ENCODE measurements at places on chromosomes 2 and 18.

DNA sequence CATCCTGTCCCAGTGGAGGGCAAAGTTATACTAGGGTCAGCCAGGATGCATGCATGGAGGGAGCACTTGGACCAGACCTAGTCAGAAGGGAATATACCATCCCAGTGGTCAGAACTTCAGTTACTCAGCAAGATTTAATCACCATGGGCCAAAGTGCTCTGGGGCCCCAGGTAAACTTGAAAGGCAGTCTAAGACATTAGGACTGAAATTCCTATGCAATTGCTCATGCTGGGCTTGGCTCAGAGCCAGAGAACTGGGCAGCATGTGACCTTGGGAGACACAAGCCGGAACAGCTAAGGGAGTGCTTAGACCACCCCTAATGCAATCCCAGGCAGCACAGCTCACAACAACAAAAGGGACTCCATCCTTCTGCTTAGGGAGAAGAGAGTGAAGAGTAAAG, 401.3 kb downstream of the KCNJ3 start:
- DNase-seq, result no peak

DNA sequence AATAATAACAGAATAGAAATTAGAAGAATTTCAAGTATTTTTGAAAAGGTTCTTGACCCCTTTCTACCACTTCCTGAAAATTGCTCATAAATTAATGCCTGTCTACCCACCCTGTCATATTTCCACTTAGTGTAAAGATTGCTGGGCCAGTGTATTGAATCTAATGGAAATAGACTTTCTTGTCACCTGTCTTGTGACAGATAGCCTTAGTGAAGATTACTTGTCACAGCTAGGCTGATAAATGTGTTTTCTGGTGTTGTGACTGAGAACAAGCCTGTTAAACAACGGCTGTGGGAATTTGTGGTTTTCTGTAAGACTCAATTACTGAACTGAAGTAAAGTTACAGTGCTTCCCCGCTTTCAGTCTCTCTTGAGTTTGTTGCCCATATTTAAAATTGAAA, 37.0 kb downstream of the PIK3C3 start:
- DNase-seq, result no peak

DNA sequence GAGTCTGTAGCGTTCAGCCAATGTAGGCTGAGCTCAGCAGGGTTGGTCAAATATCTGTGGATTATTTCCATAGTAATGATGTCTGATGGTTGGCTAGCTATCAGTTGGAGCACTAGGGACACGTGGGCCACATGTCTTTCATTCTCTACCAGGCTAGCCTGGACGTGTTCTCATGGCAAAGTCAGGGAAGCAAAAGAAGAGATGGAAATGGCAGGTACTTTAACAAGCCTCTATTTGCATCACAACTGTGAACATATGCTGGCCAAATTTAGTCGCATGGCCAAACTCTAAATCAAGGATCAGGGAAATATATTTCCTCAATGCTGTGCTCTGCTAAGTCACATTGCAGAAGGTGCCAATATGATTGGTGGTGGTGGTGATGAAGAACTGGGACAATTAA, 371.6 kb upstream of the CHST9 start:
- no peak for DNase-seq

GRCh38 chr2:55399815-55400214, 19.8 kb downstream of the CCDC88A start:
- no peak for DNase-seq

GRCh38 chr2:181586569-181587081, 70.3 kb downstream of the CERKL start:
- DNase-seq, result no peak

- no peak for DNase-seq
These were observed 77.3 kb upstream of the MMADHC start for GRCh38 chr2:149664896-149665295.

GRCh38 chr2:208686665-208687064, 280.1 kb downstream of the PTH2R start:
- DNase-seq, result no peak

GRCh38 chr18:24488824-24489493, 28.5 kb downstream of the HRH4 start:
- no peak for DNase-seq

DNA sequence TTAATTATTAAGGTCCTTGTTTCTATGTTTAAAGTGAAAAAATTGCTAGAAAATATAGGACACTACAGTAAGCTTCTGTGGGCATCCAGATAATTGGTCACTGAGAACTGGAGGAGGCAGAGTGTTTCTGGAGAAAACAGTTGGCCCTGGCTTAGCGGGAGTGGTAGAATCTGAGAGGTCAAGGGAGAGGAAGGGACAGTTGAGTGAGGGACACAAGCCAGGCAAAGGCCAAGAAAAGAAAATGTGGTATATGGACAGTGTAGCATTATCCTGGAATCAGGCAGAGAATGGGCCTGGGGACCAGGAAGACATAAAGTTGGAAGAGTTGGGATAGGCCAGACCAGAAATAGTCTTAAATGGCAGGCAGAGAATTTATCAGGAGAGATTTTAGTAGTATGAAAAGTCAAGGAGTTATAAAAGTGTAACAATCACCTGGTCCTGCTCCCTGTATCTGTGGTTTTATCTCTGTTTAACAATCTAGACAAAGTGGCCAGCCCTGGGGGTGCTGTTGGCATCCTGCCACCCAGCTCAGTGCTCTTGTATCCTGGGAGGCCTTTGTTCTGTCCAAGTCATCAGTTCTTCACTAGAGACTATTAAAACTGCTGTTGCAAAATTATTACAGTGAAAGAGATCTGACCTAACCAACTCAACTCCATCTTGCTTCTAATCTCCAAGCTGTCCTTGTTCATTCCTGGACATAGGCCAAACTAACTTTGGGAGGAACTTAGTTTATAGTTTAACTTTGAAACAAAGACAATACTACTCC, 15.4 kb upstream of the MSGN1 start:
- no peak for DNase-seq

DNA sequence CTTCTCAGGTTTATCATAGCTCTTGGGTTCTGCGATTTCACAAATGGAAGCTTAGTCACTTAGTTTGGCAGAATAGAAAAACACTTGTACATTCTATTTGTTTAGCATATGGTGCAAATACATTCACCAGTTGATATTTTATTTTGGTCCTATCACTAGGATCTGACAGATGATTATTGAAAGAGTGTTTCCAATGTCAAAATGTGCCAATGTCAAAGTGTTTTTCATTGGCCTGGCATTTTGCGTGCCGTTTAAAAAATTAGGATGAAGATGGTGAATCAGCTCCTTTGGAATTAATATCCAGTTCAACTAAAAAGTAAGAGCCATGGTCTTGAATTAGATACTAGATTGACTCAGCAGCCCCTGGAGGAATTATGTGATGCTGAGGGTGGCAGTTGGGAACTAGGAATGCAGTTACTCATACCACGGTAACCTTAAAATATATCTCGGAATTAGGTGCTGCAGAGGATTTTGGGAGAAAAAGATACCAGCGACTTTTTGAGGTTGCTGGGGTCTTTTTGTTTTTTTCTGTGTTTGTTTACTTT, 87.0 kb downstream of the SPHKAP start:
- no peak for DNase-seq

- no peak for DNase-seq
These were observed 28.2 kb downstream of the METTL8 start for GRCh38 chr2:171405546-171405945.

GRCh38 chr18:51361130-51361860, 163.8 kb upstream of the MEX3C start:
- no peak for DNase-seq

GRCh38 chr2:30446602-30447148, 371 bp upstream of the LCLAT1 start:
- DNase-seq, result no peak

GRCh38 chr2:85255456-85255812, 72.4 kb downstream of the TGOLN2 start:
- DNase-seq, result no peak

DNA sequence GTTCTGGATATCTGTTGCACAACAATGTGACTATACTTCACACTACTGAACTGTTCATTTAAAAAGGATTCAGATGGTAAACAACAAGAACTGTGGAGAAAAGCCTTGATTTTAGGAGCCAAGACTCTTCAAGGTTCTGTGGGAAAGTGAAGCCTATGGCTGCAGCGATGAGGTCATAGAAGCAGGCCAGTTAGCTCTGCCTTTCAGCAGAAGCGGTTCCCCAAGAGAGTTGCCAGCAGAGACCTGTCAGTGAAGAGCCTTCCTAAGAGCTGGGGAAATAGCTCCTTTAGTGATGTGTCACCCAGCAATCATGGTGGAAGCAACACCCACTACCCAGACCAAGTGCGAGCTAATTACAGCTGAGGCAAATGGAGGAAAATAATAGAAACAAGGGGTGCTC, 346.5 kb upstream of the ETAA1 start:
- DNase-seq, result no peak

GRCh38 chr2:181972431-181973170, 13.1 kb upstream of the PPP1R1C start:
- DNase-seq, result no peak

DNA sequence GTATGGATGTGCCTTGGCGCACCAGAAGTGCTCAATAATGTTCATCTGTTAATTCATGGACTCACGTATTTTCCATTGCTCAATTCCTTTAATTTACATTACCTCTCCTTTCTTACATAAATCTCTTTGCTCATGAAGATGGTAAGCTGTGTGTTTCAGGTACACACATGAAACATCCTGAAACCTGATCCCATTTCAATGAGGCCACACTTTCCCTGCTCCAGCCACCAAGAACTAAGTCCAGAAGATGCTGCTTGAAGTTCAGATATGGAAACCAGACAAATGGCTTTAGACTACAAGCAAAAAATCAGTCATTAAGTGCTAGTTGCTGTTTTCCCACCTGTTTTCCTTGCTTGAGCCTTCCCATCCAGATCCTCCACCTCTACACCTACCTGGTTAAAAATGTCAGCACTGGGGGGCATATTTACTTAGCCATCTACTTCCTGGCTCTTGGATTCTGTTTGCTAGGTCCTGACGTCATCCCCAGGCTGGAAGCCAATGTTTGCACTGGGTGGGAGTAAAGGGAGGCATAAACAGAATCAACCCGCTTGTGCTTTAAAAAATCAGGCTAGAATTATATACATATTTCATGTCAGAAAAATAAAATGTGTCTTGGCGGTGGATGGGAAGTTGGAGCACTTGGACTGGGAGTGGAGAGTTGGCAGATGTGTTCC, 309.7 kb downstream of the OSR1 start:
- DNase-seq, result no peak

- DNase-seq, result no peak
These were observed 104.7 kb downstream of the LRATD1 start for GRCh38 chr2:14737201-14737600.

- no peak for DNase-seq
These were observed 263.7 kb downstream of the DOK6 start for GRCh38 chr18:69664399-69664798.

DNA sequence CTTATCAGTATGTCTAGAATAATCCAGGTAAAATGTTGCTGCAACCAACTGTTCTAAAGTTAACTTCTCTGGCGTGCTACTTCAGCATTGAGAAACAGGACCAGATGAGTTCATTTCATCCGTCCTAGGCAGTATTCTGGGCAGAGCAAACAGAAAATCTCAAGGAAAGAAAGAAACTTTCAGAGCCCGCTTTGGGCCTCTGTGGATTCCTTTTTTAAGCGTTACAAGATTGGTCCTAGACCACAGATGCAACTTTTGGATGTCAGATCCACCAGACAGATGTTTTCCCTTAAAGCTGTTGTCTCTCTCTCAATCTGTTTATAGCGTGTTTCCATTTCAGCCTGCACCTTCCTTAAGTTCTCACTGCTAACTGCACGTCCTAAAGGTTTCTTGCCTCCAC, 75.0 kb downstream of the BCL2 start:
- no peak for DNase-seq

DNA sequence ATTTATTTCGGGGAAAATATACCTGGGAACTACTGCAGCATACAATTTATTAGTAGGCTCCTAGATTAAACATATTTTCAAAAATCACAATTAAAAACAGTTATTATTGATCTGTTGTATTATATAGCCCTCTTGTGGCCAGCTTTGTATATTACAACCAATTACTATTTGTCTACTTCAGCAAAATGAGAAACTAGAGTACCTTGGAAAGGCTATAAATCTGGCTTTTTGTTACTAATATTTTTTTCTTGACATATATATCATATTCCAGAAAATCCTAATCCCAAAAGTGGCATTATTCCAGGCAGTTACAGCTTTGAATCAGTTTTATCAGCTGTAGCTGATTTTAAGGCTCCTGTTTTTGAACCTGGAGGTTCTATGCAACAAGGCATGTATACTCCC, 101.2 kb downstream of the UBR3 start:
- no peak for DNase-seq

DNA sequence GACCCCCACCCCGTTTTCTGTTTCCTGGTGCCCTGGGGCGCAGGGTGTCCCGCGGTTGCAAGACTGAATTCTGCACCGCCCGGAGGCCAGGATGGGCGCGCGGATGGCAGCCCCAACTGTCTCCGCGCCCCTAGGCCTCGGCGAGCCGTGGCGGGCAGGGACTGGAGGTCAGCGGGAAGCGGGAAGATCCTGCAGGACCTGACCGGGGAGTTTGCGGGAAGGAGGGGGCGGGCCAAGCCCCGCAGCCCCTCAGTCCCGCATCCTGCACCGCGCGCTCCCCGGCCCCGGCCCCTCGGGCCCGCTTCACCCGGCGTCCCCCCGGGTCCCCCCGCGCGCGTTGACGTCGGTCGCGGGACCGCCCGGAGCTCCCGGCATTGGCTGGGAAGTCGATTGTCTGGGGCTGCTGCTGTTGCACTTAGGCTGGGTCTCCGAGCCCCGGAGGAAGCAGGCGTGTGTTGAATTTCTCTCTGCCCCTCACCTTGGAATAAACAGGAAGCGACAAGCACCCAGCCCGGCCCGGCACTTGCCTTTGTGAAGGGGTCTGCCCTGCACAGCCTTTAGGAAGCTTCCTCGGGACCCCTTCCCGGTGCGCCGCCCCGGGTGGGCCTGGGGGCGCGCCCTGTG, at the start of gene LDLRAD4:
LDLRAD4 (plus strand) TSS at position 393 of the 624 bp plus-strand sequence.
- peak; percentile 52 for DNase-seq

DNA sequence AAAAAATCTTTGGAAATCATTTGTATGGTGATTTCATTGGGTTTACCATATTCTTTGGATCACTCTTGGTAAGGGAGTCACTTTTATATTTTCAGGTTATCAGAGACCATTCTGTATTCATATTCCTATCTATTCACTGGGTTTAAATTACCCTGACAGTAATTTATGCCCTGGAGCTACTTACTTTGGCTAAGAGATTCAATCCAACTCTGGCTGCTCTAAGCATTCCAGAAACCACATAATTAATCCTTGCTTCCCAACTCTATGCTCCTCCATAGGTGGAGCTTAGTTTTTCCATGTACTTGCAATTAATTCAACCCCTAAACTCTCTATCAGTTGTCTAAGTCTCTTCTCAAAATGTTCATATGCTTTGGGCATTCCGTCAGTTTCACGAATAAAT, 336.3 kb downstream of the AGPS start:
- DNase-seq, result no peak
